ENCODE measurements at places on chromosomes 11 and 22. TPM values are rescaled to one million over a fixed set of nuclear protein-coding genes. Genes with fewer than 3 reads are reported as not detected.

GRCh38 chr11:128717516-128717915 is 23.6 kb downstream of the FLI1 start:
- peaks cover 28% of the 10 kb centered on the region for H3K27me3 ChIP-seq
- H3K4me1 ChIP-seq: peaks cover 30% of the 10 kb centered on the region
- DNase-seq: no peak
- H3K36me3 ChIP-seq: no peaks in the 10 kb centered on the region
- H3K4me3 ChIP-seq: no peak overlapping the region
- H3K27ac ChIP-seq: no peak overlapping the region

- no peak for DNase-seq
- H3K27me3 ChIP-seq: peaks cover 24% of the 10 kb centered on the region
- peak overlapping the region; percentile 26 for H3K27ac ChIP-seq
- H3K4me3 ChIP-seq: peak overlapping the region; percentile 78
Observed at GRCh38 chr11:1310318-1310687, 871 bp upstream of the TOLLIP start.

DNA sequence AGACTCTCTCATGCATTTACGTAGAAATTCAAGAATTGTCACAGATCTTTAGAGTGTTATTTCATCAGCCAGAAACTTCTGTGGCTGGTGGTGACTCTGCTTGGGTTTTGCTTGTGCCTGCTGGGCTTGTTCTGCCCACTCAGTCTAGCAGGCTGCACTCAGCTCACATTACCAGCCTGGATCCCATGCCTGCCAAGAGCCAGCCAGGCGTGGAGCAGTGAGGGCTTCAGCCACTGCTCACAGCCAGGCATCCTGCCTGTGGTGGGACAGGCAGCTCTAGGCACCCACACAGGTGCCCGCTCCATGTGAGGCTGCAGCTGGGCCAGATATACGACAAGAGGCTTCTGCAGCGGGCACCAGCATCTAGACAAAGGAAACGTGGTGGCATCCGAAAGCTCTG is 1213.3 kb upstream of the RAG2 start:
- no peaks in the 10 kb centered on the region for H3K27me3 ChIP-seq
- no peak overlapping the region for H3K4me3 ChIP-seq
- no peaks in the 10 kb centered on the region for H3K4me1 ChIP-seq
- no peak overlapping the region for H3K27ac ChIP-seq
- DNase-seq: no peak

GRCh38 chr11:37503411-37504059 is 905.5 kb upstream of the RAG2 start:
- peaks cover 18% of the 10 kb centered on the region for H3K4me1 ChIP-seq
- DNase-seq: no peak
- H3K27ac ChIP-seq: no peak overlapping the region

- peaks cover 23% of the 10 kb centered on the region for H3K36me3 ChIP-seq
- H3K4me3 ChIP-seq: peak overlapping the region; percentile 92
Observed at GRCh38 chr11:62592146-62592815, 958 bp upstream of the TUT1 start.

DNA sequence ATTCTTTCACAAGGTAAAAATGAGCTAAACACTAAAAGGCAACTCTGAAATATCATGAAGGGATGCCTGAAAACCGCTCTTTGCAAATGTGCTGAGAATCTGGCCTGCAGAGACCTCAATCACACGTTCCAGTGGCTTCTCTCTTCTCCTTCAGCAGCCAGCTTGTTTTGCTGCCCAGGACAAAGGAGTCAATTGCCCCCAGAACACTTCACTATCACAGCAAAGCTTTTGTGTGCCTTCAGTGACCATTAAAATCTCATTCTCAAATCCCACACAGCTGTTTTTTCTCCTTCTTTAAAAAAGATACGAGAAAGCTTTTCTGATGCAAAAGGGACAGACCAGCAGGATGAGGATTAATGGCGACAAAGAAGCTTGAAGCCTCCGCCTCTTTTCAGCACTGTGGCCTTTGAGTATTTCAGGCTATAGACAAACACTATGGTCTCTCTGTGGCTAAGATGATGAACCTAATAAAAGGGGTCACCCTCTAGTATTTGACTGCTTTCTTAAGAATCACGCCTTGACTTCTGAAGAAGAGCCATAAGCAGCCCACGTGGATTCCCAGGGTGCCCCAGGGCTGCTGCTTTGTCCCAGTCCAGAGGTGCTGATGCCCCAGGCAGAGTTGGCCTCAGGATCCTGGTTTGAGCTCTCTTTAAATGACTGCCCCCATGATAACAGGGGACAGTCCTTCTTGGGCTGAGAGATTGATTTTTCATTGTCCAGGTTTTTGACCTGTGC is 33.4 kb upstream of the NRIP3 start:
- peaks cover 2% of the 10 kb centered on the region for H3K4me1 ChIP-seq
- H3K27ac ChIP-seq: no peak overlapping the region
- no peak overlapping the region for H3K4me3 ChIP-seq

- H3K27me3 ChIP-seq: peaks cover 56% of the 10 kb centered on the region
- no peaks in the 10 kb centered on the region for H3K36me3 ChIP-seq
- no peak for DNase-seq
- no peak overlapping the region for H3K27ac ChIP-seq
- no peaks in the 10 kb centered on the region for H3K4me1 ChIP-seq
Observed at GRCh38 chr11:134478611-134479010, 66.6 kb upstream of the B3GAT1 start.

Gene KRTAP5-2
- not detected for total RNA-seq

All from progenitor cell of endocrine pancreas (in vitro differentiated cells).